NCI-H1436 treated with DMSO at 0.1 percent for 48 hours (cell line): ENCODE measurements at places on chromosomes 1 and 21.

GRCh38 chr1:58586271-58586670 is 9.2 kb upstream of the TACSTD2 start:
- DNase-seq = no peak

DNA sequence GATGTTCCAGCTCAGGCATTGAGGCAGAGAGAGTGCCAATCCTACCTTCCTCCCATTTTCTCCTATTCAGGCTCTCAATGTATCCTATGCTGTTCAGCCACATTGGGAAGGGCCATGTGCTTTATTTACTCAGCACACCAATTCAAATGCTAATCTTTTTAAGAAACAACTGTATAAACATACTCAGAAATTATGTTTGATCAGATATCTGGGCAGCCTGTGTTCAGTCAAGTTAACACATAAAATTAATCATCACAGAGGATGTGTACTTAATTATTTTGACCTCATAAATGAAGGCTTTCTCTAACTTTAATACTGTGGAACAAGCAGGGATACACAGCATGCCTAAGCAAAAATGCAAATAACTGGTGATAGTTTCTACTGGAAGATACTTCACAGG is 149.8 kb downstream of the NCAM2 start:
- DNase-seq = no peak

DNA sequence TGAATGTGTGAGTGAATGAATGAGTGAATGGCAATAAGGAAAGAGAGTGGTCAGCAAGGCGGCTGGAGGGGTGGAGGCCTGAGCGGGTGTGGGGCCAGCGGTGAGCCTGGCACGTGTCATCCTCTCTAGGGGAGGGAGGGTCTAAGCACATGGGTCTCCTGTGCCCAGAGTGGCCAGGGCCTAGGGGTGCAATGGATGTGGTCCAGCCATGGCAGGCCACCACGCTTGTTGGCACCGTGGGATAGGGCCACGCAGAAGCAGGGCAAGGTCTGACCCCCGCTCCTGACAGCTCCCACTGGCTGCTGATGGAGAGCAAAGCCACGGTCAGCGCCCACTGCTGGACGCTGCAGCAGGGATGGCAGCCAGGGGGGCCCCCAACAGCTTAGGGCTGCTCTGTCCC is 19.5 kb upstream of the SPSB1 start:
- DNase-seq = no peak

DNA sequence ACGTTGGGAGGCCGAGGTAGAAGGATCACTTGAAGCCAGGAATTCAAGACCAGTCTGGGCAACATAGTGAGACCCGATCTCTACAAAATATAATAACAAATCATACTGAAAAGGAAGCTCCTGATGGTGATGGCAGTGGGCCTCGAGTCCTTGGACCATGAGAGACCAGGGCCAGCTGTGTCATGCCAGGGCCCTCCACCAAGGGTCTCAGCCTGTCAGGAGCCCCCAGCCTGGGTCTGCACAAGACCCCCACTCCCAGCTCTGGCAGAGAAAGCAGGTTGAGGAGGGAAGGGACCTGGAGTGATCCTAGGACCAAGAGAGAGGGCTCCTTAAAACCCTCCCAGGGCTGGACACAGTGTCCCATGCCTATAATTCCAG is 6.7 kb upstream of the CTRC start:
- DNase-seq = no peak

GRCh38 chr1:23423415-23424292 is 894 bp downstream of the TCEA3 start:
- DNase-seq = no peak

GRCh38 chr1:156601892-156602291 is 613 bp upstream of the GPATCH4 start:
- DNase-seq = no peak

DNA sequence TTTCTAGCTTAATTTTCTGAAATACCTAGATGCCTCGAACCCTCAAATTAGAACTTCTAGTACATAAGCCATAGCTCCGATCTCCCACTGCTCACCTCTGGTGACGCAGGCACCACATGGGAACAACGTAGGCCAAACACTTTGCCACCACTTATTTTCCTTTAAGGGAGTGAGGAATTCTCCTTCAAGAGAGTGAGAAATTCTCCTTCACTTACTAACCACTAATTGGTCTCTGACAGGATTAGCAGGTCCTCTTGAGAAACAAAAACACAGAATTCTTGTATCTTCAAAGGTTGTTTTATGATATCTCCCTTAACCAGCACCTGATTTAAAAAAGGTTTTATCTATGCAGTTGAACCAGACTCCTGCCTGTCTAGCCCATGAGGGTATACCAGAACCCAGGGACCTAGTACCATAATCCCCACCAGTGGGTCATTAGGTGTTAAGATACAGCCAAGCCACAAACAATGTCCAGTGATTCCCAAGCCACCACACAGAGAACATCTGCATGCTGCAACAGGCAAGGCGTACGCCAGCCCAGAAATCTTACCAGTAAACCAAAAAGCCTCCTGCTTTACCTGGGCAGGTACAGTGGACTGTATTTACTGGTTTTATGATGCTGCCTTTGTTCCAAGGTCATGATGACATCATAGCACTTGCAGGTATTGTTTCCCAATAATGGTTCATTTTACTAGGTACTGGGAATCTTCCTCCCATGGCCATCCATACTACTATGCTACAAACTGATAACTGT is 20.3 kb upstream of the CXADR start:
- no peak for DNase-seq

DNA sequence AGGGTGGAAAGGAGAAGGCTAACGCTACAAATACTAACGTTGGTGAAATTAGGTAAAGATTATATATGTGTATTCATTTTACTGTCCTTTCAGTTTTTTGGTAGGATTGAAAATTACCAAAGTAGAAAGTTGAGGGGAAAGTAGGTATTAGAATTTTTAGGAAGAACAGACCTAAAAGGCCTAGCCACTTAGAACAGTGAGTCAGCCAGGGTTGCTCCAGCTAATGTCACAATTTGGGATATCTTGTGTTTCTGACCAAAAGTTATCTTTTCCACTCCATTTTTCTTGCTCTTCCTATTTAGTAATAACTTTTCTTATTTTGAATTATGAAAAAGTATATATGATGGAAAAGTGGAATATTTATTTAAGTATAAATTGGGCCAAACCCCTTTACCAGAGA is 40.1 kb downstream of the F3 start:
- DNase-seq = no peak

- DNase-seq = no peak
These were observed 75.0 kb upstream of the WNT4 start for GRCh38 chr1:22217811-22218460.

GRCh38 chr1:11062965-11063401 is 3.2 kb upstream of the SRM start:
- no peak for DNase-seq

DNA sequence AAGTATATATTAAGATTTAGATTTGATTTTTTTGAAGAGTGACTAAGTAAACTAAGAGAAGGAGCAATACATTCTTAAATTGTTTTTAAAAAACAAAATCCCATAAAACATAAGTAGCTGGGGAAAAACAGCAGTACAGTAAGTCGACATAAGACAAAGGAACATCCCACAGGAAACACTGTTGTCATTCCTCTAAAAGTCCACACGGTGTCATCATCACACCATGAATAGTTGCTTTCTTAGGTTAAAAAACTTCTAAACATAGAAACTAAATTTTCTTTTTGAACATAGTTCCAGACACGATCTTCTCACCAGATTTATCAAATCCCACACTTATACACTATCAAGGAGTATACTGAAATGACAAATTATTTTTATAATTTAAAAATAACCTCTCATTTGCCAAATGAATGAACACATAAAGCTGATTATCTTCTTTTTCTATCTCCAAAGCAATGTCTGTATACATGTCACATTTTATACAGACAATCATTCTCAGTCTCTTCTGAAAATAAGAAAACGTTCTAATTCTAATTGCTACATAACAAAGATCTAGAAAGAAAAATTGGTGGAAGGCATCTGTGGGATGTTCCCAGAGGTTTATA is 15.8 kb downstream of the ODF2L start:
- DNase-seq = peak; percentile 24

DNA sequence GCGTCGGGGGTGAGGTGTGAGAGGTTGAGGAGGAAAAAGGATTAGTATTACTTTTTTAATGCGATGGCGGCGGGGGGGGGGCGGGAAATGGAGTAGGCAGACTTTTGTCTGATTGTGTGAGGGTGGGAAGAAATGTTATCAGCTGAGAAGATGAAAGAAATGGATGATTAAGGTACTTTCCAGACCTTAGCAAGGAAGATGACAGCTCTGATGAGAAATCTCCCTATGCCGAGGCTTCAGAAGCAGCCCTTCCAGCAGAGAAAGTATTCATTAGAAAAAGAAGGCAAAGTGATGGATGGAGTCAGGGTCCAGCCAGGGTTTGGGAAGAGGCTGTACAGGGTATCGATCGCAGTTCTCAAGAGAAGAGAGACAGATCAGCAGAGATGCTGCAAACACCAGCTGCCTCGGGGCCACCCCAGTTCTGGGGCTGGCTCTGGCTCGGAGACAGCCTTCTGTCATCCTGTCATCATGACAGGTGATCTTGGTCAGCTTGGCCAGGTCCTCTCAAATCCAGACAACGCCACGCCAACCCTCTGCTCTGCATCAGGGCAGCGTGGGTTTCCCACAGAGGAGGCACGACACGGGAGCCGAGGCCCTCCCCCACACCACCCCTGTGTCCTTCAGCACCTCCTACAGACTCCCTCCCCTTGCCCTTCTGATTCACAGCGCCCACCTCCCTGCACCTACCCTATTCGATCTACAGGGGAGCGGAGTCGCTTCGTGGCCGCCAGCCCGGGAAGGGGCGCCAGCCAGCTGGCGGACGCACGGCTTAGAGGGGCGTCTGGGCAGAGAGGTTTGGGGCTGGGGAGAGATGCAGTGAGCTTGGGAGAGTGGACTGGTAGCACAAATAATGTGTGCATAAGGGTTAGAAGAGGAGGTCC is 674 bp upstream of the ATXN7L2 start:
- no peak for DNase-seq

DNA sequence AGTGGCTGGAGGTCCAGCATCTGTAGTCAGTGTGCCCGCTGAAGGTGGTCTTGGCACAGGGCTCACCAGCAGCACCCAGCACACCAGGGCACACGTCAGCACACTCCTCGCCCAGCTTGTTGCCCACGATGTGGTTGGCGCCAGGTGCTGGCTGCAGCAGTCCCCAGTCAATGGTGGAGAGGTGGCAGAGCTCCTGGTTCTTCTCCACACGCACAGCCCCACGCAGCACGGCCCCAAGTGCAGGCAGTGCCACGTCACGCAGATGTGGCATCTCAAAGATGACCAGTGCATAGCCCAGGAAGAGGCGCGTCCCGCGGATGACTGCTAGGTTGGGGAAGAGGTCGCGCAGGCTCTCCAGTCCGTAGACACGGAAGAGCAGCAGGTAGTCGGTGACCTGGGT is 5.2 kb downstream of the INSRR start:
- DNase-seq = no peak

DNA sequence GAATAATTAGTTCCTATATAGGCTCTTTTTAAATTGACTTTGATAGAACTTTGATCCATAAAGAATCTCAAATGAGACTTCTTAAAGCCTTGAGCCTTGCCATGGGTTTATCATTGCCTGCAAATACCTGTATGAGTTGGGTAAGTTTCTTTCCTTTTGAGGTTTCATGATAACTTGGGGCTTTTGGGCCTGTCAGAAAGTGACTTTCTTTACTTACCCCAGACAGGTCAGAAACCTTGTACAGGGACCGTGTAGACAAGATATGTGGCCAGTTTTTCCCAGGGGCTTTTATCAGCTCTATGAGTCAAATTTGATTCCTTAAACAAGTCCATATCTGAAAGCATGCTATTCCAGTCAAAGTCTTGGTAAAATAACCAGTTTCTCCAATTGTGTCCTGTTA is 17.3 kb downstream of the KCTD3 start:
- DNase-seq = no peak

GRCh38 chr1:15352128-15352957 is 57.3 kb upstream of the EFHD2 start:
- no peak for DNase-seq

DNA sequence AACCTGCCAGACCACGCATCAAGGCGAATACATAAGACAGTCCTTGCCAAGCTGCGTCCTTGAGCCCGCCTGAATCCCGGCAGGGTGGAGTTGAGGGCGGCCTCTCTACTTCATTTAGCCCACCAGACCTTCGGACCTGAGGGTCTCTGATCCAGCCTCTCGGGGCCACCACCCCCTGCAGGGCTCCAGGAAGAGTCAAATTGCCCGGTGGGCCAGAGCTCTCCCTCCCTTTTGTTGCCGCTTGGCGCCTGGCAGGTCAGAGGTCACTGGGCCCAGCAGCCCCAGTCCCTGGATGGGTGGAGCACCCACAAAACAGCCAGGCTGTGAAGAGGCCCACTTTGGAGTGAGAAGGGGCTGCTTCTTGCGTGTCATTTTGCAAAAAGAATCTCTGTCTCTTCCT is 9.0 kb downstream of the GNG4 start:
- no peak for DNase-seq

DNA sequence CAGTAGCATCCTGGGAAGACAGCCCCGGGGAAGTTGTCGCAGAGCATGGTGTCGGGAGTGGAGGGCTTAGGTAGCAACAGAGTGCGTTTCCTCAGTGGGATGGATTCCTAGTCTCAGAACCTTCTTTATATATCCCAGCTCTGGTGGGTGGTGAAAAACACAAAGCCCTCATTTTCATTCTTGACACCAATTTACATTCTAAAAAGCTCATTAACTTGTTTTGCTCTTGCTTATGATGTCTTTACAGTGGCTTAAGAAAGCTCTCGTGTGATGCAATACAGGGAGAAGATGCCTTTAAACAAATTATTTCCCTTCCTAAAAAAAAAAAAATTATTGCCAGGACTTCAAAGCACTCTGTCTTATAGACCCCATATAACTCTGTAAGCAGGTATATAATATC is at the start of gene KRTAP8-1:
KRTAP8-1 (minus strand) TSS at position 101 of the 400 bp plus-strand sequence; CDS start at position 47, 54 bp downstream.
- no peak for DNase-seq

- DNase-seq = no peak
These were observed 501.2 kb upstream of the ADGRL4 start for GRCh38 chr1:79507770-79508169.

GRCh38 chr21:20944139-20944538 is 54.1 kb upstream of the NCAM2 start:
- no peak for DNase-seq

DNA sequence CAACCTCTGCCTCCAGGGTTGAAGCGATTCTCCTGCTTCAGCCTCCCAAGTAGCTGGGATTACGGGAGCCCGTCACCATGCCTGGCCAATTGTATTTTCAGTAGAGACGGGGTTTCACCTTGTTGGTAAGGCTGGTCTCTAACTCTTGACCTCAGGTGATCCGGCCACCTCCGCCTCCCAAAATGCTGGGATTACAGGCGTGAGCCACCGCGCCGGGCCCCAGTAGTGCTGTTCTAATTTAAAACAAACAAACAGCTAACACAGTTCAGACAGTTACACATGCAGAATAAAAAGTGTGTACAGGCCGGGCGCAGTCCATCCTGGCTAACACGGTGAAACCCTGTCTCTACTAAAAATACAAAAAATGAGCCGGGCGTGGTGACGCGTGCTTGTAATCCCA is 35.6 kb upstream of the OPRD1 start:
- DNase-seq = no peak
